ENCODE measurements at places on chromosomes 5 and 9.

DNA sequence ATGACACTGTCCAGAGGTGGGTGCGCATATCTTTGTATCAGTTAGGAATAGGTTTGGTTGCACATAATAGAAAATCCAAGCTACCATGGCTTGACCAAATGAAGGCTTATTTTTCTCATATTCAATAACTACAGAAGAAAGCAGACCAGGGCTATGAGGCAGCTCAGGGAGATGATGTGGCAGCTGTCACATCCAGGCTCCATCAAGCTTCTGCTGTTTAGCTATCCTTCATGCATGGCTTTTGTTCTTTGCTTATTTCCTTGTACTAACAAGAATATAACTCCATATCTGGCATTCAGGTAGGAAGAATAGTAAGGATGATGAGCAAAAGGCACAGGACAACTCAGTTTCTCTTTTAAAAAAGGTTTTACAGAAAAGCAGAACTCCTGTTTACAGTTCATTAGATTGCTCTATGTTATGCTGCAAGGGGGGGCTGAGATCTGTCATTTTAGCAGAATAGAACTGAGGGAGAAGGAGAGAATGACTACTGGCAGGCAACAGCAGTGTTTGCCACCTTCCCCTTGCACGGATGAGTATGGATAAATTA, 336.1 kb downstream of the MLLT3 start:
- DNase-seq: no peak

GRCh38 chr9:121855476-121855875, 204.0 kb downstream of the DAB2IP start:
- no peak for DNase-seq

DNA sequence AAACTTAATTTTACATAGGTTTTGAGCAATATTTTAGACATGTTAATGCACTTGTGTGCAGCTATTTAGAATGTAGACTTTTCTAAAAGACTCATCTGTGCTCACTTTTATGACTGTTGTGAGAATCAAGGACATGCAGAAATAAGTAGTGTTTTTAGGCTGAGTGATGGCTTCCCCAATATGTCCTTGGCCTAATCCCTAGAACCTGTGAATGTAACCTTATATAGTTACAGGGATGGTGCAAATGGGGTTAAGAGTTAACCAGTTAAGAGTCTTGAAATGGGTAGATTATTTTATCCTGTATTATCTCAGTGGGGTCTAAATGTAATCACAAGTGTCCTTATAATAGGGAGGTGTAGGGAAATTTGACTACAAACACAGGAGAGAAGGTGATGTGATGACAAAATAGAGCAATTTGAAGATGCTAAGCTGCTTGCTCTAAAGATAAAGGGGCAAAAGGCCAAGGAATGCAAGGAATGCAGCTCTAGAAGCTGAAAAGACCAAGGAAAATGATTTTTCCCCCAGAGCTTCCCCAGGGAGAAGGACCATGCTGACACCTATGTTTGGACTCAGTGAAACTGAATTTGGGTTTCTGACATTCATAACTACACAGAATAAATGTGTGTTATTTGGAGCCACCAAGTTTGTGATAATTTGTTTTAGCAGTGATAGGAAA, 298.0 kb upstream of the PAPPA start:
- no peak for DNase-seq

- DNase-seq: no peak
These were observed 6.4 kb upstream of the ABLIM3 start for GRCh38 chr5:149134778-149135500.

- DNase-seq: no peak
These were observed 297.3 kb downstream of the NR3C1 start for GRCh38 chr5:143106174-143106573.

DNA sequence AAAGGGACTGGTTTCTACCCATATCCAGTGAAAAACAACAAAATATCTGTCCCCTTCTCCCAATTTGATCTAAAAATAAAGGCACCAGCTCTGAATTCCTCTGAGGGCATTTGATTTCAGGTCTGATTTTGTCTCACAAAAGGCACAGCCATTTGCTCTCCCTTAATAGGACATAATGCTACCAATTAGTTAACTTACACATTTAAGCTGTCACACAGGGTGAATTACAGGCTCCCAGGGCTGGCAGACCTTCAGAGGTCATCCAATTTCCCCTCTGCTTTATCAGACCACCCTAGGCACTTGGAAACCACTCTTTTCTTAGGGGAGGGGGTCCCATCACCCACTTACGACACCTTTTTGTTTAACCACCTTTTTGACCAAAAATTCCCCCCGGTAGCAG, 319.9 kb downstream of the SPOCK1 start:
- DNase-seq: no peak

GRCh38 chr5:67648201-67648671, 451.6 kb upstream of the CD180 start:
- no peak for DNase-seq

GRCh38 chr9:79259858-79260257, 311.9 kb upstream of the TLE4 start:
- no peak for DNase-seq

GRCh38 chr5:96530901-96531300, 97.9 kb upstream of the PCSK1 start:
- DNase-seq: no peak

DNA sequence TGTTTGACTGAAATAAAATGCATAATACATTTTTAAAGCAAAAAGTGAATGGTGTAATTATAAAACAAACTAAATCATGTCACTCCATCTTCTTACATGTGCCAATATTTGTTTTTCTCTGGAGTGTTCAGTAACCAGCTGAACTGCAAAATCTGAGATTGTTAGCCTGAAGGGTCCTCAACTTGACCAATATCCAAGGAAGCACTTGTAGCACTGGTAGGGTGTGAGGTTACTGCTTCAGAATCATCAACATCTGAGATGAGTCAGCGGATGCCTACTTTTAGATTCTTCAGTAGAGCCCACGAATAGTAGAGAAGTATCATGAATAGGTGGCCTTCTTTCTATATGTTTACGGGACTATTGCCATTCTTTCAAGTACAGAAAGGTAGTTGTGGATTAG, 226.7 kb downstream of the TLE4 start:
- no peak for DNase-seq

DNA sequence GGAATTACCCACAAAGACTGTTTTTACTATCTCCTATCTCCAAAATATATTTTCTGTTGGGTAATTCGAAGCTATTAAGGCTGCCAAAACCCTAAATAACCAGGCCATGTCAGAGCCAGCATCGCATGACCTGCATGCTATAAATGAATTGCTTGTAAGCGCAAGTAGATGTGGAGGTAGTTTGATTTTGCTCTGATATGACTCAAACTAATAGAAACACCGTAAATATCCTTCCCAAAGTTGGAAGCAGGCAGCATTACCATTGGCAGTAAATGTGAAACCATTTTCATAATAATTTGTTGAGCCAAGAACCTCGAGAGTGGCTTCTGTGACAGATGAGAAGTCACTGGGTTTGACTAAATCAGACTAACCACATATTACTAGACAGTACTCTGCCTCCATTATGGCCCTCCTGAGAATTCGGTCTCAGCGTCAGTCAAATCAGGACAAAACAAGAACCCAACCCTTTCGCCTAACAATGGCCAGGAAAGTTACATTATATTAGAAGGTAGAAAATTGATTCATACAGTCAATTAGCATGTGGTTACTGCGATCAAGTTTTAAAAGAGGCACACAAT, 289.8 kb downstream of the SPOCK1 start:
- no peak for DNase-seq

DNA sequence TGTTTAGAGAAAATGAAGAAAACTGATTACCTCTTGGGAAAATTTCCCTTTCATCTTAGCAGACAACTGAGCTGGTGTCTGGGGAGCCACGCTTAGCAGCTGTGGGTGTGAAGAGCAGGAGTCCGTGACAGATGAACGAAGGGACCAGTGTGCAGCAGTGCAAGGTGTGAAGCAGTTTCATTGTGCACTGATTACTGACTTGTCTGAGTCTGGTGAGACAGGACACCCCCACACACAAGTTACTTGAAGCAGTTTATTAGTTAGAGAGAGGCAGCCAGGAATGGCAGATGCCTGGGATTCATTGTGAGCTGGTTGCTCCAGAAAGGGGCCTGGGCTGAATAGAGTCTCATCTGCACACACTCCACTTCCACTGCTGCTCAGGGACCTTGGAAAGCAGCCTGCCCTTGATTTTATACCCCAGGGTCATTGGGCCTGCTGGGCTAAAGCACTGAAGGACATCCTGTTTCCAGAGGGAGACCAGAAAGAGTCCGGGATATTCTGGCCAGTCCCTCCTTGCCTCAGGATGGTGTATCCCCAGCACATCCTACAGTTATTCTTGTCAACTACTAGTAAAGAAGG, 47.4 kb downstream of the FBXL7 start:
- DNase-seq: no peak

DNA sequence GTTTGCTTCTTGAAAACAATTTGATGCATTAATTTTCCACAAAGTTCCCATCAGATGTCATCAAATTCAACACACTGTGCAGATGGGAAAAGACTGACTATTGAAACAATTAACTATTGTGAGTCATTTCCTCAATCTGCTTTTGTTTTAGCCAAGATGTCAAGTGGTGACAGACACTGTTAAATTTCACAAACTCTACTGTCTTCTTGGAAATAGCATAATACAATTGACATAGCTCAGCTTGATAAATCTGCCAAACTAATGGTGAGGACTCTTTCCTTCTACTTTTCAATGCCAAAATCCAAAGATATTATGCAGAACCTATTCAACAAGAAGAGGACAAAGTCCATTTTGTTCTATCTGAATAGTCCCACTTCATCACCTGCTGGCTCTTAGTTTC, 242.3 kb downstream of the CAAP1 start:
- no peak for DNase-seq

DNA sequence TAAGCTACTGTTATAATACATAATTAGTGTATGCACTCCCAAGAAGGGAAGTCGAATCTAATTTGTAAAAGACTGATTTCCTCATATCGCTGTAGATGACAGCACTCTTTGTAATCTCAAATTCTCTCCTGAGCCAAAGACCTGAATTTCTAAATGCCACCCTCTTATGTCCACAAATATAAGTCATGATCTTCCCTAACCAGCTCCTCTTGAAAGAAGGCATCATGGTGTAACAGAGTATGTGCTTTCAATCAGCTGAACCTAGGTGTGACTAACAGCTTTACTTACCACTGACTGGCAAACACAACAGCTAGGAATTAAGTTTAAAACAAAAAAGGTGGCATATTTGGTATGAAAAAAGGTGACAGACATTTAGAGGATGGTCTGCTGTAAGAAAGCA, 34.0 kb upstream of the CTNNAL1 start:
- no peak for DNase-seq

DNA sequence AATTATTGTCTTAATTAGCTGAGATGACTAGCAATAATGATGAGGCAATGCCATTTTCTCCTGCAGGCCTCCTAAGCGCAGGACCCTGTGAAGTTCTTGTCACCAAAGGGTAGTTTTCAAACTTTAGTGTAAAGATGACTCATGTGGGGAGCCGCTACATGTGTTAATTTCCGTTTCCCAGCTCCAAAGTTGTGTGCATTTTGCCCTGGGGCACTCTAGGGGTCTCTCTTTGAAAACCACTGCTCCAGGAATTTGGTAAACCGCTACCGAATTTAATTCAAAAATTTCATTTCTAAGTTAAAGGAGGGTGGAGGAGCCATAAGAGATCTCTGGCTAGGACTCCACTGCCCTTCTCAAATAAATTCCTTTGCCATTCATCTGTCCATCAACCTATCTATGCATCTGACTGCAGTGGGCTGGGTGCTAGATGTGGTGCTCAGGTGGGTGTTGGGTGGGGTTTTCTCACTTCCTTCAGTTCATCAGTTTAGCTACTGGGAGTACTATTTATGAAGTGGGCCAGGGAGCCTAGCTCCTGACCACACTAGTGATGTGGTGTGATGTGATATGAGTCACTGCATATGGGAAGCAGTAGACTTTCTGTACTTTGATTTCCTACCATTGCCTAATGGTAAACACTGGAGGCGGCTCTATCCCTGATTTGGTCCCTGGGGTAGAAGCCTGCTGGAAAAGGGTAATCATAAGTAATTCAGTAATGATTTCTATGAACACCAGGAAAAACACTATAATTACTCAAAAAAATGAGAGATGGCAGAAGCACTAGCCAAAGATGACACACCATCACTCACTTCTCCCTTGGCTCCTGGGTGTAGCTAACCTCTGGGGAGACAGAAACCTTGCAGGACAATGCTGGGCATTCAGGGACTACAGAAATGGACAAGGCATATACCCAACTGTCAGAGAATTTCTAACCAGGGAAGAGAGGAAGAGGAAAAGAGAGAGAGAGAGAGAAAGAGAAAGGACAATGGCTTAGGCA, 4.0 kb upstream of the ZSWIM6 start:
- DNase-seq: no peak

- DNase-seq: no peak
These were observed 1255.2 kb downstream of the EFNA5 start for GRCh38 chr5:106415541-106415940.

- DNase-seq: no peak
These were observed 32.2 kb upstream of the FSD1L start for GRCh38 chr9:105415662-105415980.

- no peak for DNase-seq
These were observed 43.1 kb upstream of the TTC39B start for GRCh38 chr9:15349892-15350761.

GRCh38 chr5:32017692-32018367, 156.3 kb downstream of the GOLPH3 start:
- no peak for DNase-seq

DNA sequence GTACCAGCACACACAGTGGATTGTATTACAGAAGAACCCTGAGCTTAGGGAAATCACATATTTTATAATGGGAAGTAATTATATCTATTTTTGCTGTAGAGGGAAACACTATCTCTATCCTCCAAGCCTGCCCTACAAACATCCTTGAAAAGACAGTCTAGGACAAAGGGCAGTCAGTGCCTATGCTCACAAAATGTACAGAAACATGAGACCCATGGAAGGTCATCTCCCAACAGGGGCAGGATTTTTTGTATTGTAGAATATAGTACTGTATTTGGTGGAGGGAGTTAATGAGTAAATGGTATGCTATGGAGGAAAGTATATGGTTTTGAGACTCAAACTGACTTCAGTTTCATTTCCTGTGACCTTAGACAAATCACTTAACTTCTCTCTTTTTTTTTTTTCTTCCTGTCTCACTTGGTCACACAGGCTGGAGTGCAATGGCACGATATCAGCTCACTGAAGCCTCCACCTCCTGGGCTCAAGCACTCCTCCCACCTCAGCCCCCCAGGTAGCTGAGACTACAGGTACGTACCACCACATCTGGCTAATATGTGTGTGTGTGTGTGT, 5.8 kb upstream of the RAB14 start:
- no peak for DNase-seq

DNA sequence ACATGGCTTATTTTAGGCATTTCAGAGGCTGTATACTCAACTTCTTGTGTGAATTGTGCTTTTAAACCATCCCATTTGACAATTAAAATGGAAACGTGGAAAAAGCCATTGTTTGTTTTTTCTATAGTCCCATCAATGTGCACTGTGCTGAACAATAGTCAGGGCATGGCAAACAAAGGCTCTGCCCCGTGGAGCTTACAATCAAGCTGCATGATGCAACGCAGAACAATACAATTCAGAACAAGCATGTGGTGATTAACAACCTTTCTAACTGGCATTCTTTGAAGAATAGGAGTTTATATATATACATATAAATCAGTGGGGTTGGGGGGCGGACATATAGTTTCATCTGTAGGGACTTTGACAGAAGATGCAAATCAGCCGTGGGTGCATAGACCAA, 2125.4 kb upstream of the WWC1 start:
- DNase-seq: peak; percentile 41

Data from NCI-H1930 (cell line).